ENCODE measurements at places on chromosomes 5 and 9.

DNA sequence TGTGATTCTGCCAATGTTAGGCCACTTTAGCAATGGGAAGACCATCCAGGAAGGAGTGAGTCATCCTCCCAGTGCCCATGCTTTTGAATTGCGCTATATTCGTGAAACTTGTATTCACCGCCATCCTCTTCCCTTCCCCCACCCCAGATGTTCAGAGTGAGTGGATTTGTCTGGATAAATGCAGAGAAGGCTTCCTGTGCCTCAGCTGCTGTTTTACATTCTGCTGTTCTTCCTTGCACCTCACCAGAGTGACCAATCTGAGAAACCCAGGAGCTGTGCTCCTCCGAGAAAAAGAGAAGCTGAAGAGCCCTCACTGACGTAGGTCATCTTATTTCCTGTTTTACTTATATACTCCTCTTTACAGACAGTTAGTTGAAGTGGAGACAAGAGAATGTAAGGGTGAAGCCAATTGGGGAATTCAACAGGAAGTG lies 24.6 kb upstream of the SVEP1 start:
- no peak for DNase-seq

DNA sequence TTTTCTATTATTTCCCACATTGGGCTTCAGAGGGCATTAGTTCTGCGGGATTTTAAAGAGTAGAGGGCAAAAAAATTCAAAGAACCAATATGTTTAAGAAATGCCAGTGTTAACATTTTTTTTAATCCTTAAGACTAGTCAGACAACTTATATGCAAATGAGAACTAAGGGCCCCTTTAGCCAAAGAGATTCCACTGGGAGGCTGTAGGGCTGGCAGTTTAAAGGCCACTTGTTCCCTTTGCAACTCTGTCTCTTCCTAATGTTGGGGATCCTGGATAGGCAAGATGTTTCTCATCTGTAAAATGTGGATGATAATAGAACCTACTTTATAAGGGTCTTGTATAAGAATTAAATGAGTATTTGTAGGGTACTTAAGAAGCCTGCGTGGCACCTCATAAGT lies 1395.9 kb downstream of the PTPRD start:
- DNase-seq, result no peak

- no peak for DNase-seq
Observed at GRCh38 chr9:32969270-32969669, 32.2 kb downstream of the APTX start.

- DNase-seq, result no peak
Observed at GRCh38 chr9:88011005-88011766, 36.9 kb upstream of the CDK20 start.

DNA sequence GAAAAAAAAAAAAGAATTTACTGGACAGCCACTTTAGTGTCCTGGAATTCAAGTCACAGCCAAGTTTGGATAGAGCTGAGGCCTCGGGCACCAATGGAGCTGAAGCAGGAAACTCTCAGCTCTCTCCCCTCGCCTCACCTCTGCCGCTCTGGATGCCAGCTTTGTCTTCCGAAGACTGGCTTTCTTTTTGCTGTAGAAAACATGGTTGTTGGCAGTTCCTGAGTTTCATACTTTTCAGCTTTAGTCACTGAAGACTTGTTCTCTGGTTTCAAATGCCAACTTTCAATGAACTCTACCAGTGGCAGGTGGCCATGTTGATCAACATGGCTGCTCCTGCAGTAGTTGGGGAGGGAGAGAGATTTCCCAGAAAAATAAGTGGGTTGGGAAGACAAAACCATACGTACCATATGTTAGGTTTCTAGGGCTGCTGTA lies 142.2 kb downstream of the SNX18 start:
- DNase-seq, result no peak

DNA sequence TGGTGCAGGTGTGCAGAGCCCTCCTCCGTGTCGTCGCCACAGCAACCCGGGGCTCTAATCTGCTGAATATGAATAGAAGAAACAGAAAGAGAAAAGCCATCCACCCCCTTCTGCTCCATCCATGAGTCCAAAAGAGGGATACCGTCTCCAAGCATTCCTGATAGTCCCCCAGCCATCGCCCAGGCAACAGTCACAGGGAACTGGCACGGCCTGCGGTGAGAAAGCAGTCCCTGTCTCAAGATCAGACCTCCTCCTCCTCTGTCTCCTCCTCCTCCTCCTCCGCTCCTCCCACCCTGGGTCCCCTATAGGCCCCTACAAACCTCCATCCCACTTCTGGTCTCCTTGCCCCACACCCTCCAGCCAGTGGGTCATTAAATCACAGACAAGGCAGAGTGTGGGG lies 308.1 kb upstream of the MPDZ start:
- no peak for DNase-seq

DNA sequence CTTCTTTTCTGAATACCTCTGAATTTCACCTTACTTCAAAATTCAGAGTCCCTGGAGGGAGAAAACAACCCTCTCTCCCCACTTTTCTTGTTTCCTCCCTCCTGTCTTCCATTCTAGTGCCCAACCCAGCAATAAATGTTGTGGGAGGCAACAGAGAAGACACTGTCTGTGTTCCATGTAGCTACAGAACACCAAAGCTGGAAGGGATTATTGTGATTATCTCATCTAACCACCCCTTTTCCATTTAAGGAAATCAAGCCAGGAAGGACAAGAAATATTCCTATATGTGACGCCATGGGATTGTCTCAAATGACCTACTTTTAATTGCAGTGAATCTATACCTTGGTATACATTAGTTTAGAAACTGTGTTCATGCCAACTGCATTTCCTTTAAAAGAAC lies 476.6 kb upstream of the TNC start:
- no peak for DNase-seq

DNA sequence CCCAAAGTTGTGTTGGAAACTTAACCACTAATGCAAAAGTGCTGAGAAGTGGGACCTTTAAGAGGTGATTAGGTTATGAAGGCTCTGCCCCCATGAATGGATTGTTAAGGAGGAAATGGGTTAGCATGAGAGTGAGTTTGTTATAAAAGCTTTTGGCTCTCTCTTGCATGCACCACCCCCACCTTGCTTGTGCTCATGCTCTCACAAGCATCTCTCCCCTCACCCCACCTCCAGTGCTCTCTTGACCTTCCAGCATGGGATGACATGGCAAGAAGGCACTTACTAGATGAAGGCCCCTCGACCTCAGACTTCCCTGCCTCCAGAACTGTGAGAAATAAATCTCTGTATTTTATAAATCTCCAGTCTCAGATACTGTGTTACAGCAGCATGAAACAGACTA lies 52.8 kb downstream of the RICTOR start:
- DNase-seq, result no peak

- peak; percentile 20 for DNase-seq
Observed at GRCh38 chr9:75152416-75152815, 64.1 kb downstream of the OSTF1 start.

- no peak for DNase-seq
Observed at GRCh38 chr5:2193142-2193541, 310.4 kb upstream of the IRX4 start.

- no peak for DNase-seq
Observed at GRCh38 chr5:156199045-156199444, 127.9 kb upstream of the SGCD start.

DNA sequence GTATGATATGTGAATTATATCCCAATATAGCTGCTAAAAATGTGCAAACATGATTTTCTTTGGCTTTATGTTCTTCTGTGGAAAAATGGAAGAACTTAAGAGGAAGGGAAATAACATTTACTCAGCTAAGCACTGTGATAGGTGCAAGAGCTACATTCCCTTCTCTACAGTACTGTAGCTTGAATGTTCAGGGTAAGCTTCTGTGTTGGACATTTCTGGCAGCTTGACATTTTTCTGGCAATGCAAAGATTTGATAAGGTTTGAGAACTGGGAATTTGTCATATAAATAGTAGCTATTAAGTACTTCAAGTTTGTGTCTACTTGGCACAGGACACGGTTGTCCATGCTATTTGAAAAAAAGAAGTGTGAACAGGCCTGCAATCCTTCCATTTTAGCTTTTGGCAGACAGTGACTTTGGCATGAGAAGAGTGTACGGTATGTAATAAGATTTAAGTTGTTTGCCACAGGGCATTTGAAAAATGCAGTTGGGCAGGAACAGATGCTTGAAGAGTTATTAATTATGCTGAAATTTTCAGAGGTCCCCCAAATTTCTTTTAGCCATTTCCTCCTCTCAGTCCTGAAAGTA lies 77.6 kb downstream of the KIF4B start:
- no peak for DNase-seq

GRCh38 chr5:166086568-166086967 lies 2204.9 kb upstream of the WWC1 start:
- no peak for DNase-seq

GRCh38 chr5:1298067-1298551 lies 3.2 kb upstream of the TERT start:
- DNase-seq, result no peak

- no peak for DNase-seq
Observed at GRCh38 chr9:34179213-34180136, 632 bp downstream of the UBAP1 start.

GRCh38 chr5:90987726-90988125 lies 395.4 kb downstream of the ARRDC3 start:
- no peak for DNase-seq

DNA sequence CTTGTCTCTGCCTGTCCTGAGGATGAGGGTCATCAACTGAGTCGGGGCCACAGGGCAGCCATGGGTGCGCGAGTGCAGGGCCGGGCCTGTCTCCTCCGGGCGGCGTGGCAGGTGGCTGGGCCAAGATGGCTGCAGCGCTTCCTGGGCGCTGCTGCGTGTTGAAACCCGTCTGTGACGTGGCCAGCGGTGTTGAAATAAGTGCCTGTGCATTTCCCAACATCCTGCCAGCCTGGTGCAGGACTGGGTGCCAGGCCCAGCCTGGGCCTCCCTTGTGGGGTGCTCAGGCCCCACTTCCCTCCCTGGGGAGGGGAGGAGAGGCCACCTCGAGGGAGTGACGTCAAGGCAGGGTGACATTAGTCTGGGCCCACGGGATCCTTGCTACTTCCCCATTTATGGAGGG lies 45.5 kb downstream of the RXRA start:
- DNase-seq, result no peak

DNA sequence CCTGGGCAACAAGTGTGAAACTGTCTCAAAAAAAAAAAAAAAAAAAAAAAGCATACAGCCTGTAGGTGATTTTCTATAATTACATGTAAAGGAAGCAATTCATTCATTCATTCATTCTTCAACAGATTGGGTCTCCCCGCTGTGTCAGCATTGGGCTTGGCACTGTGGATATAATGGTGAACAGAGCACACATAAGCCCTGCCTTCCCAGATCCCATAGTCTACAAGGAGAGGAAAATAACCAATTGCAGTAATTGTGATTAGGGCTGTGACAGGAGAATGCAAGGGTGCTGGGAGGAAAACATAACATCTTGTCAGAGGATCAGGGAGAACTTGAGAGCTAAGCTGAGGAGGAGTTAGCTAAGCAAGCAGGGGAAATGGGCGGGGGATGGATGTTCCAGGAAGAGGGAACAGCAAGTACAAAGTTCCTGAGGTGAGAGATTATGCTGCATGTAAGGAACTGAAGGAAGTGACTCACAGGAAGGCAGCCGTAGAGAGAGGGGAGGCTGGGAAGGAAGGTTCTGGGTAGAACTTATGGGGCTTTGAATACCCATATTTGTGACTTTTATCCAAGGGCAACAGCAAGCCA lies 24.0 kb upstream of the KLF9 start:
- no peak for DNase-seq

Data from activated CD8-positive, alpha-beta memory T cell treated with anti-CD3 and anti-CD28 coated beads for 4 hours (primary cell).